ENCODE measurements at places on chromosomes 13 and 19.

DNA sequence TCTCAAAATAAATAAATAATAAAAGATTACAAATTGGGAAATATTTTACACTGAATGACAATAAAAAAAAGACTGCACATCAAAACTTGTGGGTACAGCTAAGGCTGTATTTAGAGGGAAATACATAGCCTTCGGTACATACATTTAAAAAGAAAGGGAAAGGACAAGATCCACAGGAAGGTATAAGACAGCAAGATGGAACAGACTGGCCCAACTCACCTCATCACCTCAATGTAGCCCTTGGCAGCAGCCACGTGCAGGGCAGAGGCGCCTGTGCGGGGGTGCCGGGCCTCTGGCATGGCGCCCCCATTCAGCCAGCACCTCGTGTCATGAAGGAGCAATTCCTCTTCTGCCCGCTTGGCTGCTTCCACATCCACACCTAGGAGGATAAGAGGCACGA is 14.2 kb downstream of the PPP1R12C start:
- no peak for DNase-seq

DNA sequence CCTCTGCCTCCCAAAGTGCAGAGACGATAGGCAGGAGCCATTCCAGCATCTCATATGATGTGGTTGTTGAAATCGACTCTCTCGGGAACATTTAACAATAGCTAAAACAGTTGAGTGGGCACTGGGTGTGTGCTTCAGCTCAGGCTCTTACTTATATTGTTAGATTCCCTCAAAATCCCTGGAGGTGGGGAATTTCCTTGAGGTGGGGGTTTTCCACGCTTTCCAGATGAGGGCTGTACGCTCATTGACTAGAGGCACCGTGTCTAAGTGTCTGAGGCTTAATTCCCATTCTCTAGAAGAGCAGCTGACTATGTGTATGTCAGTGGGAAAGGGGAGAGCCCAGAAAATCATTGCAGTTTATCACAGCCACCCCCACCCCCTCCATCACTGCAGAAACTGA is 10.8 kb upstream of the GRAMD1A start:
- no peak for DNase-seq

DNA sequence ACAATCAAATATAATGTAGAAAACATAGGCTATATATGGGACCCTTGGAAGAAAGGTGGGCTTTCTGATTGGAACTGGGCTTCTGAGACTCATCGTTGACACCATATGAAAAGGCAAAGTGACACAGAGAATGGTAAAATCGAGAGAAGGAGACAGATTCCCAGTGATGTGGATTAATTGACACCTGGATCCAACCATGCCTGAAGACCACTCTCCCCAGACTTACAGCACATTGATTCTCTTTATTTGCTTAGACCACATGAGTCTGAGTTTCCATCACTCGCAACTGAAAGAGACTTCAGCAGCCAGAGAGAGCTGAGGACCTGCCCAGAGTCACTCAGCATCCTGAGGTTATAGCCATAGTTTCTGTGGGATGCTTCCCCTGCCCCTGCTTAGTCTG is 6.0 kb downstream of the CYP4F11 start:
- no peak for DNase-seq

GRCh38 chr13:26759249-26759906 is 1.2 kb downstream of the GPR12 start:
- peak; percentile 77 for DNase-seq

DNA sequence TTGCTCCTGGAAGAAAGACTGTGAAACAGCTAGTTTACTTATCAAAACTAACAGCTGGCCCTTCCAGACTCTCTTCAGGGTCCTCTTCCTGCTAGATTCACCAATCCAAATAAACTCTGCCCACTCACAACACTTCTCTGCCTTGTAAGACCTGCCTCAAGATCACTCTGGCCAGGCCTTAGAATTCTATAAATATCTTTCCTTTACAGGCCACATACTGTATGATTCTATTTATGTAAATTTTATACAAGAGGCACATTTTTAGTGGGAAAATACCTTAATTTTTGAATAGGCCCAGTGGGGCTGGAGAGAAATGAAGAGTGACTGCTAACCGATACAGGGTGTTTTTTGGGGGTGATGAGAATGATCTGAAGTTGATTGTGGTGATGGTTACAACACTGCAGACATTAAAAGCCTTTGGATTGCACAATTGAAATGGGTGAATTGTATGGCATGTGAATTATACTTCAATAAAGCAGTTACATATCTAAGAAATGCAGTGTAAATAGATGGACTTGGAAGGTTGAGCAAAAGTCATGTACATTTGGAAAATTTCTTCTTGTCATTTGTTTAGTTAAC is 141.8 kb downstream of the GPC5 start:
- no peak for DNase-seq

DNA sequence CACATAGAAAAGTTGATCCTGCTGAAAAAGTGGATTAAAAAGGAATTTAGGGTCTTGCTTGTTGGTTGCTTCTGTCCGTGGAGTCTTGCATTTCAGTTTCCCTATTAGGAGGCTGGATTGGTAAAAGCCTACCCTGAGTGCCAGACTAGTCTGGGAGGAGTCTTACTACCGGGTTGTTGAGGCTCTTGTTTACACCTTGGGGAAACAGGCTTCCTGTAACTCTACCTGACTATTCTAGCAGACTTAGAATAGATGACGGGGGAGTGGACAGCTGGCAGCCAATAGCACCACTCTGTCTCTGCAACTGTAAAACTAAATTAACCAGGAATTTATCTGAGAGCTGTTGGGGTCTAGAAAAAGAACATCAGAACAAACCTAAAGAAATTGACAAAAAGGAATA is 11.3 kb upstream of the MPHOSPH8 start:
- DNase-seq, result no peak
